ENCODE measurements at places on chromosomes 6 and 20.

GRCh38 chr6:38236631-38237030, 403.1 kb downstream of the BTBD9 start:
- no peak for DNase-seq

- no peak for DNase-seq
Measured at GRCh38 chr6:1703923-1704322, 94.2 kb downstream of the FOXC1 start.

GRCh38 chr6:130670142-130670541, 157.1 kb upstream of the SMLR1 start:
- no peak for DNase-seq

GRCh38 chr6:130598021-130598989, 228.9 kb upstream of the SMLR1 start:
- DNase-seq, result no peak

DNA sequence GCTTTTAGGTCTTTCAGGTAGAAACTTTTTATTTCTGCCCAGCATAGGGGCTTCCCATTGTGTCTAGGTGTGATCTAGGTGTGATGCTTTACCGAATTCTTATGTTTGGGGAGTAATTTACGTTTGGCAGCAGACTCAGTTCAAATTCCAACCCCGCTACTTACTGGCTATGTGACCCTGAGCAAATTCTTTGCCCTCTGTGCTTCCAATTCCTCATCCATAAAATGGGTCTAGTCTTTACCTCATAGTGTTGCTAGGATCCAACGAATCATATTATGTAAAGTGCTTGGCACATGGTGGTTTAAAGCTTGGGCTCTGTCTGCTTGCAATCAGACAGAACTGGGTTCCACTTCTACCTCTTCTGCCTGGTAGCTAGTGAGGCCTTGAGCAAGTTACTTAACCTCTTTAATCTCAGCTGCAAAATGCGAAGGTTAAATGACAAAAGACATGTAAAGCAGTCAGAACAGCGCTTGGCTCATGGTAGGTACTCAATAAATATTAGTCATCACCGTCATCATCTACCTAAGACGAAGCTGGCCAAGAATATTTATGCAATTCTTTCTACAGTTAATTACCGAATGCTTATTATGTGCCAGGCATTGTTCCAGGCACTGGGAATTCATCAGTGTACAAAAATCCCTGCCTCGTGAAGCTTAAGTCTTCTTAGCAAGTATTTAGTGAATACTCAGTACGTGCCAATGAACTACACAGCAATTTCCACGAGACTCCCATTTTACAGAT, 1.0 kb downstream of the NSFL1C start:
- DNase-seq, result no peak

- no peak for DNase-seq
Measured at GRCh38 chr6:137122612-137123011, 50.8 kb downstream of the IL22RA2 start.

DNA sequence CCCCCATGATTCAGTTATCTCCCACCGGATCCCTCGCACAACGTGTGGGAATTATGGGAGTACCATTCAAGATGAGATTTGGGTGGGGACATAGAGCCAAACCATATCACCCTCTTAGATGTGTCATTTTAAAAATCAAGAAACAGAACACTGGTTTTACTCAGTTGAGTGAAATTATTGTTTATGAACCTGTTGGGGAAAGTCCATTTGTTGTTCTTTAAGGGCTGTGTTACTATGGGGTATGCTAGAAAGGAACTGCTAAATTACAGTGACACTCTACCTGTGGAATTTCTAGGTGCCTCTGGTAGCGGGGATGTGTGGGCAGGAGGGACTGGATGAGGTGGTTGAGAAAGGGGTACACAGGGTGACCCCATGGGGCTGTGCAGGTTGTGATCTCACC, 28.9 kb downstream of the STX11 start:
- DNase-seq, result no peak

- DNase-seq, result no peak
Measured at GRCh38 chr6:155528335-155528734, 72.7 kb upstream of the NOX3 start.

- DNase-seq, result no peak
Measured at GRCh38 chr6:118502169-118502568, 45.9 kb upstream of the PLN start.

DNA sequence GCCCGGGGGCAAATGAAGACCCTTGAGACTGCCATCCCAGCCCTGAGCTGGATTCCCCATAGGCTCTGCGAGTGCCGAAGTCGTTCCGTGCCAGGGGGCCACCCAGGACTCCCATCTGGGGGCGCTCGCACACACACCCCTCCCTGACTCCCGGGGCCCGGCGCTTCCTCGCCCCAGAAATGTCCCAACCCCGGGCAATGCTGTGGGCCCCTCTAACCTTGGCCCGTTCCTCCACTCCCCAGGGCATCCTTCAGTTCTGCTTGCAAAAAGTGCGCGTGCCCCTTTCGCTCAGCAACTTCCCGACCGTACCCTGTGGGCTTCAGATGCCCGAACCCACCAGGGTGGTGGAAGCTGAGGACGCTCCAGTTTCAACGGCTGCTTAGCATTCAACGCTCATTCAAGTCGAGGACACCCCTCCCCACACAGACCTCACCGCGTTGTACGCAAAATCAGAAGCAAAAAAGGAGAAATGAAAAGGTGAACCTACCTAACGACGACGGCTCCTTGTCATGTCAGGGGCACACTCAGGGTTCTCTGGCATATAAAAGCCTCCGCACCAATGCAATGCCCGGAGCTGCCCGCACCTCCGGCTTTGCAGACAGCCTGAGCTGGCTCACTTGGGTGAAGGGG, 25.3 kb downstream of the RIPOR2 start:
- no peak for DNase-seq

DNA sequence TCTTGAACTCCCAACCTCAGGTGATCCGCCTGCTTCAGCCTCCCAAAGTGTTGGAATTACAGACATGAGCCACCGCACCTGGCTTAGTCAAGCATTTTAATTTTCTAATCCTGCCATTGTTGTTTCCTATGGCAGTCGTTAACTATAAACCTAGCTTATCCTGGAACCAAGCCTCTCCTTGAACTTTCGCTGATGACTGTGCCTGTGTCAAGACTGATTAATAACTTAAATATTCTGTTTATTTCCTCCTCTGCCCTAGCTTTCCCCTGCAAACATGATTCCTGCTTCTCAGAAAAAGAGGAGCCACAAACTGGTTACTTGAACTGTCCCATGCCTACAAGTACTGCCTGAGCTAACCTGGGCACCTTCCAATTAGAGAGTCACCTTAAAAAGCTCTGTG, 1.5 kb downstream of the VNN1 start:
- DNase-seq, result no peak

- no peak for DNase-seq
Measured at GRCh38 chr20:53760025-53760441, 166.4 kb upstream of the ZNF217 start.

- peak; percentile 31 for DNase-seq
Measured at GRCh38 chr6:83536034-83536646, 23.8 kb downstream of the PRSS35 start.

GRCh38 chr6:52566853-52567279, 10.0 kb downstream of the TRAM2 start:
- no peak for DNase-seq

GRCh38 chr6:109916759-109917158, 61.4 kb upstream of the GPR6 start:
- DNase-seq, result no peak

DNA sequence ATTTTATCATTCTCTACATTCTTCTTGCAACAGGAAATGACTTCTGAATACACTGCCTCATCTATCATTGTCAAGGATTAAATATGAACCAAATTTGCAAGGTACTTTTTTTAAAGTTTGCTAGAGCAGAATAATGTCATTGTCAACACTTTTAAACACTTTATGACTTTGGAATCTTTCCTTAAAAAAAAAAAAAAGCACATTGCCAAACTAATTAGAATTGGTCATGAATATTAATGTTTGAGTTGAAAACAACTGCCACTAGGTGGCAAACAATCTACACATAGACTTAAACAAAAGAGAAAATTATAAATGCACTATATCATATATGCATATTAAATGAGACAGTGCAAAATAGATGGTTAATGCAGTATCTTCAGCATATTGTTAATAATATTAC, 32.5 kb upstream of the TMEM244 start:
- DNase-seq, result no peak

DNA sequence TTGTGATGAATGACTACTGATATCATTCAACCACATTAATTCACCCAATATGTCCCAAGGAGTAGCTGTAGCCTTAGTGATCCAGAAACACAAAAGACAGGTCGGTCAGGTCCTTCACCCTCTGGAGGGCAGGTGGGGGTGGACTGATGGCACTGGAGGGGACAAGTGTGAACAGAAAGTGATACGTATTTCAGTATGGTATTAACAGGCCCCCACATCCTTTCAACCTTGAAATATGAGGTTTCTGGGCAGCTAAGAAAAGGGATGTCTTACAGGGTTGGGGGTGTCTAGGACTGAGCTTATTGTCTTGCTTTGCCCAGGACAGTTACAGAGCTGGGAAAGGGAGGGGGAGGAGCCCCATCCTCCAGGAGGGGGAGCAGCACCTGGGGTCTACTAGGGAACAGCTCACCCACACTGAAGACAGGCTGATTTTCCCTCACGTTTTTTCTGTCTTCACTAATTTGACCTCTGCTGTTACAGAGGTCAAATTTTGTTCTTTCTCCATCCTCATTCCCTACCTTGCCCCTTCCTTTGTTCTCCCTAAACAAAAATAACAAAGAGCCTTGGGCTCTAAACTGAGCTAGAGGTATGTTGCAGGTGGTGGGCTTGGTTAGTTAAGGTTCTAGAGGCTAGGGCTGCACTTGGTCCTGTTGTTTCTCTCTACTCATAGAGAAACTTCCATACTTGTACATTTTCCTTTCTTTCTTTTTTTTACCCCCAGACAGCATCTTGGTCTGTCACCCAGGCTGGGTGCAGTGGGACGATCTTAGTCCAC, 38.0 kb upstream of the EEF1A1 start:
- DNase-seq, result no peak

- DNase-seq, result no peak
Measured at GRCh38 chr6:19873031-19873430, 35.9 kb downstream of the ID4 start.

DNA sequence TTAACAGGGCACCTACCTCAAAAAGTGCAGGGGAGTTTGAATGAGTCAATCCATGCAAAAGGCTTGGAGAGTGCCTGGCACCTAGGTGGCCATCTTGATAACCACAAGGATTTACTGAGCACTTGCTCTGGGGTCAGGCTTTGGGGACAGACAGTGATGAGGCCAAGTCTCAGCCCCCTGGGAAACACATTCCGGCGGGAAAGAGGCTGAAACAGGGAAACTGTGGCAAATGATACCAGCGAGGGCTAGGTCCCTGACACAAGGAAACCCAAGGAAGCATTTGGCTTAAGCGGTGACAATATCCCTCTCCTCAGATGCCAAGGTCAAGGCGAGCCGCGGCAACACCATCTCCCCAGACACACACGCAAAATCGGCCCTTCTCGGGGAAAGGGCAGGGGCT, 527 bp upstream of the DOK5 start:
- DNase-seq, result no peak

DNA sequence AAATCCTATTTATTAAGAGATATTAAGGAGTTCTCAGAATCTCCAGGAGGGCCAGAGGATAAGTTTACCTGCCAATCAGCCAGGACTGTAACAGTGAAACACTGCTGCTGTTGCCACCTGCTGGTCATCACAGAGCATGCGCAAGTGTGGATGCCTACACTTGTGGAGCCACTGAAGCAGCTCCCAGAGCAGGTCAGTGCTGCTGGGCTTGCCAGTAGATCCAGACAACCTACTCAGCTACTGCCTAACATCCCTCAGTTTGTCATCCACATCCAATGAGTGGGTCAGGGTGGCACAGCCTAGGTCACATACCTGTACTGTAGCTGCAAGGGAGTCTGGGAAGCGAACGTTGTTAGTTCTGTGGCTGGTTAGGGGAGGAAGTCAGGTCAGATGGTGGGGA, 18.3 kb upstream of the NHSL1 start:
- DNase-seq, result peak; percentile 40

DNA sequence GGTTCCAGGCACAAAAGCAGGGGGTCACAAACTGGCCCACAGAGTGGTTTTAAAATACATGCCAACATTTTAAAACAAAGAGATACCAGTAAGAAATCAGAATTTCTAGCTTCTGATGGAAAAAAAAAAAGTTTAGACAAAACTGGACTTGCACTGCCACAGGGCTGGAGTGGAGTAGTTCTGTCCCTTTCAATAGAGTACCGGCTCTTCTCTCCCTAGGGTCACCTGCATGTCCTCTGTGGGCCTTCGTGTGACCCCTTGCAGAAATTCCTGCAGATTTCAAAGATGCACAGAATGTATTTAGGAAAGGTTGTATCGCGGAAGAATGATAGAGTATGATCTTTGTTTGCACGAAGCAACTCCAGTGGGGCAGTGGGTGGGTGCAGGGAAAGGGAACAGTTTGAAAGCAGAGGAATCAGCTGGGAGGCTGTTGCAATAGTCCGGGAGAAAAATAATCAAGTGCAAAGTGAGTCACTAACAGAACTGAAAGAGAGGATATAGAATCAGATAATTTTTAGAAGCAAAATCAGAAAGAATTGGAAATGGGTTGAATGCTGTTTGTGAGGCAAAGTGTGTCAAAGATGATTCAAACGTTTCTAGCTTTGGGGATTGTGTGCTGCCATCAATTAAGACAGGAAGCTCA, 97.3 kb upstream of the STXBP5 start:
- DNase-seq, result no peak

- peak; percentile 20 for DNase-seq
Measured at GRCh38 chr6:46848684-46849360, 55.6 kb downstream of the MEP1A start.

- no peak for DNase-seq
Measured at GRCh38 chr6:131900231-131900630, 50.9 kb downstream of the CCN2 start.

DNA sequence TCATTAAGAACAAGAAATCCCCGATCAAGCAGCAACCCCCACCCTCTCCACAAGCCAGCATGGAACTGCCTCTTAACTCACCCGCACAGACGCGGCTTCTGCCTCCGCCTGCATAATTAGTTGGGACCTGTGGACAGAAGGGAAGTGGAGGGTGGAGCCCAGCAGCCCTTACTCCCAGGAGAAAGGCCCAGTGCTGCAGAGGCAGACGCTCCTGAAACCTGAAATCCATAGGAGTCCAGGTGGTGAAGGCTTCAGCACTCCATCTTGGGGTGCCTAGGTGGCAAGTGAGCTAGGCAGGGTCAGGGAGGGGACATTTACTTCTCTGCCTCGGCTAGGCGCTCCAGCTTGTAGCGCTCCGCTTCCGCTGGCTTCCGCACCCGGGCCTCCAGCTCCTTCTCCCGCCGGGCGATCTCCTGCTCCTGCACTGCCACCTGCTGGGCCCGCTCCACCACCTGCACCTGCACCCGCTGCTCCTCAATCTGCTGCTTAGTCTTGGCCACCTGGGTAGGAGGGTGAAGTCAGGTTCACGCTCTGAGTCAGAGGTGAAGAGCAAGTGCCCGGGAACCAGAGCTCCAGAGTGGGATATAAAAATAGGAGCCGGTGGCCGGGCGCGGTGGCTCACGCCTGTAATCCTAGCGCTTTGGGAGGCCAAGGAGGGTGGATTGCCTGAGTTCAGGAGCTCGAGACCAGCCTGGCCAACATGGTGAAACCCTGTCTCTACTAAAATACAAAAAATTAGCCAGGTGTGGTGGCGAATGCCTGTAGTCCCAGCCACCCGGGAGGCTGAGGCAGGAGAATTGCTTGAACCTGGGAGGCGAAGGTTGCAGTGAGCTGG, 10.7 kb downstream of the TUBB start:
- DNase-seq, result peak; percentile 65

GRCh38 chr6:169158691-169159090, 95.0 kb downstream of the THBS2 start:
- no peak for DNase-seq

GRCh38 chr6:29965873-29966601, 23.7 kb downstream of the HLA-A start:
- no peak for DNase-seq

GRCh38 chr6:97073903-97074302, 149.4 kb downstream of the KLHL32 start:
- DNase-seq, result no peak

GRCh38 chr6:11795403-11795802, 16.8 kb upstream of the ADTRP start:
- DNase-seq, result no peak

All from stimulated activated CD8-positive, alpha-beta memory T cell treated with anti-CD3 and anti-CD28 coated beads, Interleukin-12 subunit alpha, Interleukin-12 subunit beta, amount 100 ng/mL, for 1 hour (primary cell).